Retina (tissue), 1 donor: ENCODE measurements at places on chromosomes 12 and 14.

DNA sequence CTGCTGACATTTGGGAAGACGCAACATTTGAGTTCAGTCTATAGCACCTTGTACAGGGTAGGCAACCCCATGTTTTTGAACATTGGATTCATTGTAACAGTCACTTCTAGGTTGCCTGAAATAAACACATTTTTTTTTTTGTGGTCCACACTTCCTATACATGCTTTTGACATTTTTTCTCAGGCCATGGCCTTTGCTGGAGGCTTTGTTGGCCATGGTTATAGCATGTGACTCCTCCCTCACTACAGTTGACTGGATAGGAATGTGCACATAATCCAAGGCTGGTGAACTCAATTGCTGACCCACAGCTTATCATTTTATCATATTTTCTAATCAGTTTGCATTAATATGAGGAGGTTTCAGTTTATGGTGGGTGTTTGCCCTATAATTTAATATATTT, 60.6 kb downstream of the TMEM117 start:
- DNase-seq = no peak

- DNase-seq = no peak
Measured at GRCh38 chr14:91899213-91899612, 31.9 kb upstream of the TC2N start.

DNA sequence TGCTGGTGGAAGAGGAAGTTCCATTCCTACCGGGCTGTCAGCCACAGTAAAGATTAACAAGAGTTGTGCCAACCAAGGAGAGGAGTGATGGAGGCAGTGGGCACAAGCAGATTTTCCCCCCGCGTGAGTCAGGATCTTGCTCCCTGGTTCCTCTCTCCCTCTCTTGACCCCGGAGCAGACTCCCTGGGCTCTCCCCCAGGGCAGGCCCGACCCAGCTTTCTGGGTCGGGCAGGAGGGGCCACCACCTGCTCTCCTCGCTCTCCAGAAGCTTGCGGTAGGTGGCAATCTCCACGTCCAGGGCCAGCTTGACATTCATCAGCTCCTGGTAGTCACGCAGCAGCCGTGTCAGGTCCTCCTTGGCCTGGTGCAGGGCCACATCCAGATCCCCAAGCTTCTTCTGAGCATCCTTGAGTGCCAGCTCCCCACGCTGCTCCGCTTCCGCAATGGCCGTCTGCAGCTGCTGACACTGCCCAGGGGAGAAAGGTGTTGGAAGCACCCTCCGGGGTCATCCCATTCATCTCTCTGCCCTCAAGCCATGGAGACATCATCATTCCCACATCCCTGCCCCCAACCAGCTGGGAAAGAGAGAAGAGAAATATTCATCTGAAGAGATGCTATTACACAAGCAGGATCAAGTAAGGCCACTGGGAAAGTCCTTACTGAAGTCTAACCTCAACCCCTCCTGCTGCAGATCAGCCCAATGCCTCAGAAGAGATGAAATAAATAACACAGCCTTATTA, 9.0 kb upstream of the KRT4 start:
- no peak for DNase-seq

- no peak for DNase-seq
Measured at GRCh38 chr12:5280086-5280485, 151.8 kb upstream of the NTF3 start.
